AG08396 (cell line): ENCODE measurements at places on chromosomes 1 and 21.

DNA sequence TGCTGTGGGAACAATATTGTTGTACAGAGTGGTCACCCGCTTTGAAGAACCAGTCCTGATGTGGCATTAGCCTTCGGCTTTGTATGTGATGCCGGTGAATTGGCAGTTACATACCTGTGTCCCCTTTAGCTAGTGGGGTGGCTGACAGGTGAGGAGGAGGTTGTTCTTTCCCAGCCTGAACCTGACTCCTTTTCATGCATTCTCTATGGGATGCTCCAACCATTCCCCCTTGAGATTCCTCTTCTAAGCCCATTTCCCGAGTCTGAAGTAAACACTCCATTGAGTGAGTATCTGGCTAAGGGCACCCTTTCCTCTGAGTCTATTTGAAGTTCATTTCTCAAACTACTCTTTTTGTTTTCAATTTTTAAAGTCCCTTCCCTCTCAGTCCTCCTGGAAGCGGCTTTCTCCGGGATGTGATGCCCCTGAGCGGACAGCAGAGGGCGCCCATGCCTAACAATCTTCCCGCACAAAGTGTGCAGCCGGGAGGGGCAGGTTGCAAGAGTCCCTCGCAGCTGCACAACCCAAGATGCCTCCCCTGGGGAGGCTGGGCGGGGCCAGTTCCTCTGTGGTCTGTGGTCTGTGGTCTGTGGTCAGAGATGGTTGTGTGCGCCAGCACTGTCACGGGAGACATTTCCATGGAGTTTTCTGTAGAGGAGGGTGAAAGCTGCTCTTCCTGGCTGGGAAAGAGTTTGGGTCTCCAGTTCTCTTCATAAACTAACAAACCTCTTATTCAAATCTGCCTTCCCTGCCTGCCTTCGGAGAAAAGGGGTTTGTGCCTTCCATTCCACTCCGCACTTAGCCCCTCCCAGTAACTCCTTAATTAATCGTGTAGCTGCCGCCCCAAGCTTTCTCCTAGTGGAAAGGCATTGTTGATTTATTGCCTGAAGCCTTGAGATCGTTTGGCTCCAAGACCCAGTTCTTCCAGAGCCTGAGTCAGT, 36.4 kb upstream of the LMX1A start:
- peak; percentile 90 for DNase-seq

DNA sequence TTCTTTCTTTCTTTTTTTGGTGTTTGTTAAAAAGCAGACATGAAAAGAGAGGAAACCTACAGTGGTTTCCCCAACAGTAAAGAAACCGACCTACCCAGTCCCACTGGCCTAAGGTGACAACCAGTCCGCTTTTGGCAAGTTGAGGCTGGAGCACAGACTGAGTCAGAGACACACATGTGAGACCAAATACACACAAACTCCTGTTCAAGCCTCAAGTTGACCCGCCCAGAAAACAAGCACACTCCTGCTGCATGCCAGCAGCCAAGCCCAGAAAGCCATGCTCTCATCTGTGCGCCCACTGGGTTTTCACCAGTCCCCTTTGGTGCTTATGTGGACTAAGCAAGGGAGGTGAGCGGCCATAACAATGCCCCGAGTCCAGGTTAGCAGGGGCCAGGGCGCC, 64.6 kb upstream of the GPR153 start:
- no peak for DNase-seq

GRCh38 chr1:108089477-108089876, 110.7 kb downstream of the SLC25A24 start:
- DNase-seq, result no peak

DNA sequence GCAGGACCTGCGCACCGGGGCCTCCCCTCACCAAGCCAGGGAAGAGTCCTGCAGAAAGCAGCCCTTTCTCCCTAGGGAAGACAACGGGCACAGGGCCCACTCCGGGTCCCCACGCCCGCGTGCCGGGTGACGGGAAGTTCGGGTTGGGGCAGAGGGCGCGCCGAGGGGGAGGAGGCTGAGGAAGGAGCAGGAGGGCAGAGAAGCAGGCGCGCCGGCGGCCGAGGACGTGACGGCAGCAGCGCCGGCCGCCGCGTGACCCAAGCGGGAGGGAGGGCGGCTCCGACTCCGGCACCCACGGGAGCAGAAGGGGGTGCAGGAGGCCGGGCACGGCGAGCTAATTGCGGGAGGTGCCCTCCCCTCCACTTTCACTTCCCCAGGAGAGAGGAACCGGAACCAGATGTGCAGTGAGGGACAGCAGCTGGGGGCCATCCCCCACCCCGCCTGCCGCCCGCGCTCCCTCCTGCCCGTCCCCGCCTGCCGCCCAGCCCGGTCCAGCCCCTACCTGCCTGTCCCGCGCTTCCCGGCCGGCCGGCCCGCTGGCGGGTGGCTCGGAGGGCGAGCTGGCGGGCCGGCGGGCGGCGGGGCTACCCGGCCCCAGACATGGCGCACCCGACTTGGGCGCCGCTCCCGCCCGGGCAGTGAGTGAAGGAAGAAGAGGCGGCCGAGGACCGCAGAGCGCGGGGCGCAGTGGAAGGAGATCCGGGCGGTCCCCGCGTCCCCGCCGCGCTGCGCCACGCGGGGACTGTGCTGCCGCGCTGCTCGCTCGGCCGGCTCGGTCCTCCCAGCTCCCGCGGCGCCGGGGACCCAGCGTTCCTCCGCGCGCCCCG, 510 bp downstream of the DENND4B start:
- DNase-seq, result peak; percentile 89

DNA sequence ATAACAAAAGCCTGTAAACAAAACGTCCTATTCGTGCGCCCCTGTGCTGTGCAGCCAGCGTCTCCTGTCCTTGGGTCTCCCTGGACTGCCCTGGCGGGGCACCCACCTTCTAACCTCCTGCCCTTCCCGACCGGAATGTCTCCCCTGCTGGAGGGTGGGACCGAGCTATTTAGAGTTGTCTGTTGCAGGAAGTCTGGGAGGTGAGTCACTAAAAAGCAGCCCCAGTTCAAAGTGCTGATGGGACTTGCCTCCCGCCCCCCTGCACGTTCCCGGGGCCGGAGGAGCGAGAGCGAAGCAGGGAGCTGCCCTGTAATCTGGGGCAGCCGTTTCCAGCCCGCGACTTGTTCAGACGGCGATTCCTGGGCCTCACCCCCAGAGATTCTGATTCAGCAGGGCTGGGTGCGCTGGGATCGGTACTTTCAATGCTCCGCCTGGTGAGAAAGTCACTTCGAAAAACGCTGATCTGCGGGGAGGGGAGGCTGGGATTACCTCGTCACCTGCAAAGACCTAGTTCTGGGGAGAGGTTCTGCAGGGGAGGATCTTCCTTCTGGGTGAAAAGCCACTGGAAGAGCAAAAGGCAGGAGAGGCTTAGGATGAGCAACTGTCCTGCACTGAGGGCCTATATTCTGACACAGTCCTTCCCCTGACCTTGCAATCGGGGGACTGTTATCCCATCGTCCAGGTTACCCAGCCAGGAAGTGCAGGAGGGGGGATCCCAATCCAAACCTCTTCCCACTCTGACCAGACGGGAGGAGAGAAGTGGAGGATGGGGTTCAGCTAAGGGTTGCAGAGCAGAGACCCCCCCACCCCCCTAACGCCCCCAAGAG, 1.2 kb upstream of the DHRS3 start:
- peak; percentile 77 for DNase-seq
